ENCODE measurements at places on chromosomes 16 and 17.

GRCh38 chr16:83835586-83836566, 28.1 kb downstream of the HSBP1 start:
- DNase-seq, result no peak

GRCh38 chr16:67302970-67303369, 23.6 kb downstream of the KCTD19 start:
- DNase-seq, result no peak

- peak; percentile 93 for DNase-seq
These were observed 25.5 kb upstream of the ALKBH5 start for GRCh38 chr17:18158022-18158600.

DNA sequence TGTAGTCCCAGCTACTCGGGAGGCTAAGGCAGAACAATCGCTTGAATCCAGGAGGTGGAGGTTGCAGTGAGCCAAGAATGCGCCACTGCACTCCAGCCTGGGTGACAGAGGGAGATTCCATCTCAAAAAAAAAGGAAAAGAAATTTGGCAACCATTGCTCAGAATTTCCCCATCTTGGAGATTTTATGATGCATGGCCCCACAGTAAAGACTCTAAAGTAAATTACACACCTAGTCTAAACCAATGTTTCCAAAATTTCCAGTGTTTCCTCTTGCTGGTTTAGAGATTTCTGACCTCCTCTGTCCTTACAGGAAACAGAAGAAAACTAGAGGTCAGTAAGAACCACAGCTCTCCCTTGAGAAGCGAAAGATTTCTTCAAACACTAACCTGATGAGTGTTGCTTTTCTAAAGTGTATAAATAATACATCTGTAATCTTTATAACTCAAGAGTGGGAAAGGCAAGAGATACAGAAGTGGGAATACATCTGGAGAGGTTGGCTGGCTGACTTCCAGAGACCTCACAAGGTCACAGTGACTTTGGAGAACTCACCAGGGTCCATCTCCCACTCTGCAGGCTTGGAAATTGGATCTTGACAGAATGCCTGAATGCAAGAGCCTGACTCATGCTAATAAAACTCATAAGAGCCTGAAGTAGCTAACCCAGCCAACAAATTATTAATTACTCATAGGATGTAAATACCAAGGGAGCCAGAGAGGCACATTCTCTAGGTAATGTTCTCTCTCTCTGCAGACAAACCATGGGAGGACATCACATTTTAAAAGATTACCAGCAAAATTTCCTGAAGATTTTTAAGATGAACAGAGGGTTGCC, 8.8 kb downstream of the ADAT1 start:
- no peak for DNase-seq

- DNase-seq, result no peak
These were observed 189.2 kb downstream of the TOX3 start for GRCh38 chr16:52357711-52358110.

- DNase-seq, result no peak
These were observed 13.4 kb downstream of the WWP2 start for GRCh38 chr16:69775563-69775962.

DNA sequence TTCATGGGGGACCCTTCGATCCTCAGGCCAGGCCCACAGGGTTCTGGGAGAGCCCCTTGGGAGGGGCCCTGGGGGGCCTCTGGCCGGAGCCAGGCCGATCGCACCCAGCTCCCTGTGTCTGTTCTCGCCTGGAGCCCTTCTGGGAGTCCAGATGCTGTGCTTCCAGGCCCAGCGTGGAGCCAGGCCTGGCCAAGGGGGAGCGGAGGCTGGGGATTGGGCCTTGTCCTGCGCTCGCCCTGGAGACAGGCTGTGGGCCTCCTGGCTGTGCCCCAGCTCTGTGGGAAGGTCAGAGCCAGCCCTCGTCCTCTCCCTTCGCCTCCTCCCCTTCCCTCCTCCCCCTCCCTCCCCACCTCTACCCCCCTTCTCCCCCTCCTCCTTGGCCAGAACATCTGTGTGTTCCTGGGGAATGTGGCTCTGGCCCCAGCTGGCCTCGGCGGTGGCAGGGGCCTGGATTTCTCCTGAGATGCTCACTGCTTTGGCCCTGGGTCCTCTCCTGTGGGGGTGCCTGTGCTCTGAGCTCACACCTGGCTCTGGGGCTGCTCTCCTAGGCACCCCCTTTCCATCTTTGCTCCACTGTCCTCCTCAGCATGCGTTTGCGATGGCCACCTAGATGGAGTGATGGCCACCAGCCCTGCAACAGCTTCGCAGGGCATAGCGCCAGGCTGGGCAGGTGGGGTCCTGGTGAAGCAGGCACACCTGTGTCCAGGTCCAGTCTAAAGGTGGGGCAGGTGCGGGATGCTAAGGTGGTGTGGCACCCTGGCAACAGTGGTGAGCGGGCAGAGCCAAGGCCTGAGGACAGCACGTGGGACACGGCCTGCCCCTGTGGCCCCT, 90.6 kb upstream of the CIBAR2 start:
- DNase-seq, result no peak

- DNase-seq, result no peak
These were observed 27.8 kb downstream of the CTRB2 start for GRCh38 chr16:75179208-75179607.

GRCh38 chr17:17445925-17446665, 30.7 kb upstream of the MED9 start:
- DNase-seq, result no peak

- peak; percentile 74 for DNase-seq
These were observed 164.5 kb upstream of the CHMP6 start for GRCh38 chr17:80826955-80827645.

DNA sequence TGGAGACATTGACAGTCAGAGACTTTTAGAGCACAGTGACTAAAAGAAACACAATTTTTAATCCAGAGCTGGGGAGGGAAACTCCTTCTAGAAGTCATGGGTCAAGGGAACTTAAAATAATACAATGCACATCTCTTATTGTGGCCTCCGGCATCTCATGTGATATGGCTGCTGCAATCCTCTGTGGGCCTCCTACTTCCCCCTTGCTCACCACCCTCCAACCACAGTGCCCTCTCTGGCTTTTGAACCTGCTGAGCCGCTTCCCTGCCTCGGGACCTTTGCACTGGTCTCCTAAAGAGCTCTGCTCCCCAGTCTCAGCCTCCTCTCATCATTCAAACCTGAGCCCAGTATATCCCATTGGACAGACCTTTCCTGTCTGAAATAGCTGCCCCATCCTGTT, 47.6 kb downstream of the HS3ST2 start:
- no peak for DNase-seq

DNA sequence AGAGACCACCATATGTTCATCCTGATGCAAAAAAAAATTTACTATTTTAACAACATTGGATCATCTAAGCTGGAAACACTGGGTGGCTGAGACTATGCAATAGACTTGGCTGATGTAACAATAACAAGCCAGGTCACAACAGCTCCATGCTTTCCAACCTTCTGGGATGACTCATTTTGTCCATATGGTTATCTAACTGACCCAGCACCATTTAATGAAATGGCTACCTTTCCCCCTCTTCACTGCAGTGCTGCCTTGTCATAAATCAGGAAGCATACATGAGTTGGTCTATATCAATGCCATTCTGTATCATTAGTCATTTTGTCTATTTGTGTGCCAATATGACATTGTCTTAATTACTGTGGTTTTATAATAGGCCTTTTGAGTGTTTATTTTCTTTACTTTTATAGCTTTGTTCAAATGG, 217.6 kb upstream of the KCNJ16 start:
- no peak for DNase-seq

- no peak for DNase-seq
These were observed 141.1 kb downstream of the RGS9 start for GRCh38 chr17:65278050-65278819.

GRCh38 chr17:1807890-1808289, 21.8 kb downstream of the SMYD4 start:
- no peak for DNase-seq

DNA sequence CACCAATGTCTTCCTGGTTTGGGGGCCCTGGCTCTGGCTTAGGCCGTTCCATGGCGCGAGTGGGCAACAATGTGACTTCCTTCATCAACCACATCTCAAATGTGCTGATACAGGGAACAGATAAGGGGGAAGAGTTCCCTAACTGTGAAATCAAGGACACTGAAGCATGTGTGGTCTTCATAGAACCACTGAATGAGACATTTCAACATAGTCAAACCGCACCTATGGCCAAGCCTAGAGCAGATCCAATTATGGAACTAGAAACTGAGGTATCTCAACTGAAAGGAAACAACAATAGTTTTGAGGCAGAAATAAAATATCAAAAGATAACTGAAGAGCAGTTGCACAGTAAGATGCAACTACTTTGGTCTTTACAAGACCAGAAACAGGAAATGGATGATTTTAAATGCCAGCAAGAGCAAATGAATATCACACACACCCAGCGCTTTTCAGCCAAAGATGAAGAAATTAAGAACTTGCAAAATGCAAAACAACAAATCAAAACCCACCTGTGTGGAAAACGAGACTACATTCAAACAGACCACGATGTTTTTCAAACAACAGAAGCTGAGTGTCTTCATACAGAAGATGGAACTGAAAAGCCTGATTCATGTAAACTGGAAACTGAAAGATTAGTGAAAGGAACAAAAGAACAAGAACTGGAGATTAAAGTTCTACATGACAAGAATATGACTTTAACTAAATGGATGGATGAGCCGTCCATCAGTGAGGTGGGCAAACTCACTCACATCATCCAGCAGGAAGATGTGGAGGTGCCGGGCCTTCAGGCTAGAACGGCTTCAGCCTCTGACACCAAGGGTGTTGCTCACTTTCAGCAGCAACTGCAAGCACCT, 18.1 kb upstream of the LCMT1 start:
- no peak for DNase-seq

DNA sequence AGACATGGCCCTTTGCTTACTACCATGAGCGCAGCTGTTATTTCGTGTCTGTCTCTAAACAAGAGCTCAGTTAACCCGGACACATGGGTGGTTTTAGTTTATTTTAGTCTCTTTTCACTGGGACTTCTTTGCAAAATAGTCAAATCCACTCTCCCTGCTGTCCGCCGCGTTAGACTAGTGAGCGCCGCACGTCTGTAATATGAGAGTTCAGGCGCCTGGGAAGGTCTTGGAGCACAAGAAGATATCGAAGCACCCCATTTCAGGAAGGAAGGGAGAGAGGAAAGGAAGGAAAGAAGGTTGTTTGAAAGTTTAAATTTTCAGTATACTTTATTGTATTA, 111.0 kb upstream of the CHMP6 start:
- no peak for DNase-seq

DNA sequence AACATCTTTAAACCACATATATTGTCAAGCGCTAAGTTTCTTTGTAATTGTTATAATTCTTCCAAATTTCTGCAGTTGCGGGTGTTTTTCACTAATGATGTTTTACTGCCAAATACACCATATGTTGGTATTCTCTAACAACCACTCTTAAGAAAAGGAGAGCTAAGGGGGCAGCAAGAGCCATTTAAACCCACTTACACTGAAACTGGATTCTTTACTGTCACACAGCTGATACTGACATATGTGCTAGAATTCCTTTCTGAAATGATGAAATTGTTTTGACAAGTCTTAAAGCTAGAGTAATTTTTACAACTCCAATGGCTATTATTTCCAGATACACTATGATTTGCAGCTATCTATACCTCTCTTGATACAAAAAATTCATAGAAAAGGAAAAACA, 483.1 kb downstream of the CDH11 start:
- DNase-seq, result no peak

DNA sequence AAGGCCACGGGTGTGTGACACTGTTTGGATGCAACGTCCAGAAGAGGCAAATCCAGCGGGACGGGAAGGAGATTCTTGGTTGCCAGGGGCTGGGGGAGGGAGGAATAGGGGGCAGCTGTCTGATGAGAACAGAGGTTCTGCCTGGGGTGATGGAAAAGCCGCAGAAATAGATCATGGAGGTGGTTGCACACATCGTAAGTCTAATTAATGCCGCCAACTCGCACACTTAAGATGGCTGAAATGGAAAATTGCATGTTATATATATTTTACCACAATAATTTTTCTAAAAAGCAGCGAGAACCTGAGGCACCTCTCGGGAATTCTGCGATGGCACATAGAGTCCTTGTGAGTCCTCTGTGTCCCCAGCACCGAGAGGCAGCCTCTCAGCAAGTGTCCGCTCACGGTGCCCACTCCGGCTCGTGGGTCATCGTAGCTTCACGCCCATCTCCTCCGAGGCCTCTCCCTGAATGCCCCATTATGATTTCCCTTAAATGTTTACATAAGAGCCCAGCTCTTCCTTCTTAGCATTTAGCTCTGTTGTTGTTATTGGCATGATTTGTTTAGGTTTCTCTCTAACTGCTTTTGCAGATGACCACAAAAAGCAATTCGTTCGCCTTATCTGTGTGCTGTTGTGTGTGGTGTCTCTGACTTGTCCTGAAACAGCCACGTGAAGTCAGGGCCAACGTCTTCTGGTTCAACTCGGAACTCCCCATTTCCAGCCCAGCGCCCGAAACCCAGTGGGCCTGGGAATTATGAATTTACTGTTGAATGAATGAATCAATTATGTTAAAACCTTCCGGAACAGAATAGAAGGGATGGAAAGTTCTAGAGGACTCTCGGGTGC, 7.7 kb downstream of the WFDC1 start:
- DNase-seq, result no peak

DNA sequence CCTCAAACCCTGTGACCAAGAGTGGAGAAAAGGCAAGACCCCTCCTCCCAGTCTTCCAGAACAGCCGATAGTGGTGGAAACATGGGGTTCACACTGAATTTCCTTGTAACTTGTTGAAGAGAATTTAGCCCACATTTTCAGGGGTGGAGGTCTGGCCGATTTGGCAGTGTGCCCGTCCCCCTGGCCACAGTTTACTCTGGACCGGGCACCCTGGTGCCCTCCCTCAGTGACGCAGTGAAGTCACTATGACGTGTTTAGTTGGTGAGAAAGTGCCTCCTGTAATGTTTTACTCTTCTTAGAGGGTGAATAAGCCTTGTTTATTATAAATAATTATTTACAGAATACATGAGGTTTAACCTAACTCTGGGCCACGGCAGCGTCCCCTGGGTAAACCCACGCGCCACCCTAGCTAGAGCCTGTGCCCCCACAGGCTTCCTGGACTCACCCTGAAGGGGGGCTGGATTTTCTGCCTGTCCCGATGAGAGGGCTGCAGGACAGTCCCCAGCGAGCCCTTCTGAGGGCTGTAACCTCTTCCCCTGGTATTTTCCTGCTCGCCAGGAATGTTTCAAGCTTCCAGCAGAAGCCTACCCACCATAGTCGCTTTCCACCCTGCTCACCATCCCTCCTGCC, 316.9 kb downstream of the SEC14L1 start:
- DNase-seq, result no peak

- peak; percentile 66 for DNase-seq
These were observed 857 bp downstream of the TMC8 start for GRCh38 chr17:78131172-78132083.

Data from natural killer cell treated with Interleukin-12 subunit alpha and Interleukin-12 subunit beta and Interleukin-15 and Interleukin-18, amount 100 ng/mL, for 72 hours (primary cell).